ENCODE measurements at places on chromosomes 1 and 21. TPM values are rescaled to one million over a fixed set of nuclear protein-coding genes. Genes with fewer than 3 reads are reported as not detected.

AGMAT gene
- total RNA-seq, result 1.1 TPM

KRTAP7-1 gene
- not detected for total RNA-seq

CD34 gene
- under 0.01 TPM for total RNA-seq

CFAP45 gene
- 1.3 TPM for total RNA-seq

FRRS1 gene
- 13.0 TPM for total RNA-seq

CELF3 gene
- not detected for total RNA-seq

S100A7 gene
- 0.37 TPM for total RNA-seq

C1orf210 gene
- total RNA-seq, result 3.8 TPM

SPOCD1 gene
- total RNA-seq, result 4.8 TPM

DSCAM gene
- total RNA-seq, result 7.6 TPM

KCNT2 gene
- not detected for total RNA-seq

ADGRB2 gene
- total RNA-seq, result 2.5 TPM

VCAM1 gene
- total RNA-seq, result not detected

GRCh38 chr1:156421062-156421938 is 52.3 kb downstream of the RHBG start:
- peak; percentile 45 for DNase-seq

DNA sequence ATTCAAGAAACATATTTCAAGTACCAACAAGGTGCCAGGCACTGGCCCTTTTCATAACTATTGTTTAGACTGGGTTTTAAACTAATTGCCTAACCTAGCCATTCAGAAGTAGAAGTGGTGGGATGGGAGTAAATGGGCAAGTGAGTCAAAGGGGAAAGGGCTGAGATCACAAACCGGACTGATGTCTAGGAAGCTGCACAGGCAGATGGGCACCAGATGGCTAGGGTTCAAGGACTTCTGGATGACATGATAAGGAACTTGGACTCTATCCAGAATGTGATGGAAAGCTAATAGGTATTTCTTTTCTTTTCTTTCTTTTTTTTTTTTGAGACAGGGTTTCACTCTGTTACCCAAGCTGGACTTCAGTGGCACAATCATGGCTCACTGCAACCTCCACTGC is 46.6 kb downstream of the LYST start:
- no peak for DNase-seq

DNA sequence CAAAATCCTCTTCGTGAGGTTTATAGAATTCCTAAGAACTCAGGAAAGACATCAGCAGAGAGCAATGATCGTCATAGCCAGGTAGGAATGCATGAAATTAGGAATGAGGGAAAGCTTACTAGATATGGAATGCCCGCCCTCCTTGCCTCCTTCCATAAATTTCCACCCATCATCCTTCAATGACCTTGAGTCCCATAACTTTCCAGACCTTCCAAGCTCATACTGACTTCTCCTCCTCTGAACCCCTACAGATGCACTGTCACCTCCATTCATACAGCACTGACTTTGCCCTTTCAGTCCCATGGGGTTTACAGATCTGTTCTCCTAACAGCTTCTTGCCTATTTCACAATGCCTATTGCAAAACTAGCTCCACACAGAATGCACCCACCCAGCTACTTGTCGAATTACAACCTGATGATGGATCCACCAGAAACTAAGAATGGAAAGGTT is 23.8 kb upstream of the PPP1R15B start:
- no peak for DNase-seq

DNA sequence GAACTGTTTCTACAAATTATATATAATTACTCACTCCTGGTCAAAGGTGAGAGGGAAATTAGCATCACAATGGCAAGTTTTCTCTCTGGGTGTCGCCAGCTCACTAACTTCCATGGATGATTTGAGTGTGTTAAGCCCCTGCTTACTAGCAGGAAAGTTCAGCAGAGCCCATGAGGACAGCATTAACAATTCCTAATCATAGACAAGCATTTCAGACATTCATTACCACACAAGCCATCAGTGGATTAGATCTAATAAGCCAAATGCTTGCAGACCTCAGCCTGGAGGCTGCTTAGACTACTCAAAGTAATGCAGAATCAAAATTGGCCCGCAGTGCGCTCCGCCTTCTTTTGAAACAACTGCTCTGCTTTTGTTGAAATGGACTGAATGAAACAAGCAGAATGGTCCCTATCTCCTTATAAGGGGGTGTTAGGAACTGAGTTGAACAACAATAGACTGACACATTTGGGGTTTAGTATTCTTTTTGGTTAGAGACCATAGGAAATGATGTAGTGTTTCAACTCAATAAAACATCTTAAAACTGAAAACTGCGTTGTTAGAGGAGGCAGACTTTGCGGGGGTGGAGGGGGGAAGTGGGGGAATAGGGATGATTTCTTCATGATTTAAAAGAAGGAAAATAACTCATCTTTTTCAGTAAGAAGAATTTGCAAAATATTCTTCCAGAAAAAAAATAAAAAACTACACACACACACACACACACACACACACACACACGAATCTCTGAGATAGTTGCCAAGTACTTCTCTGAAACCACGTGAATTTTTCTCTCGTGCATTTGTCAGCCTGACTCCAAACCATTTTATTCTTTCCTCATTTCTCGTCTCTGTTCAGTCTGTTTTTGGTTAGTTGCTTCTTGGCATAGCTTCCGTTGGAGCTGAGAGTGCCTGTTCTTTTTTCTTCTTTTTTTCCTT is 54.6 kb downstream of the GORAB start:
- no peak for DNase-seq

DNA sequence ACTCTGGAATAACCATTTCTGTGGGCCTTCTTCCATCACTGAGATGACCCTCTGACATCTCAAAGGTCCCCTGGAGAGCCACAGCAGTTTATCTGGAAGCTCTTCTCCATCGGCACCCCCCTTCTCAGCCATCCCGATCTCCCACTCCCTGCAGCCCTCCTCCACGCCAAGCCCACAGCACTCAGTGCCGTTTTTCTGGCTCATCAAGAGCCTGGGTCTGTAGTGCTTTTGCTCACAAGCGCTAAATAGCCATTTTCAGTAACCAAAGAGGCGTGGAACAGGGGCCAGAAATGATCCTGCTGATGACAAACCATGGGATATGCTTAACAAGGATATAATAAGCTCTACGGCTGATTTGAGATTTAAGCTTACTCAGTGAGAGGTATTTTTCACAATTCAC is 17.6 kb downstream of the SEC16B start:
- no peak for DNase-seq

GRCh38 chr1:225224287-225224686 is 203.6 kb downstream of the LBR start:
- no peak for DNase-seq

DNA sequence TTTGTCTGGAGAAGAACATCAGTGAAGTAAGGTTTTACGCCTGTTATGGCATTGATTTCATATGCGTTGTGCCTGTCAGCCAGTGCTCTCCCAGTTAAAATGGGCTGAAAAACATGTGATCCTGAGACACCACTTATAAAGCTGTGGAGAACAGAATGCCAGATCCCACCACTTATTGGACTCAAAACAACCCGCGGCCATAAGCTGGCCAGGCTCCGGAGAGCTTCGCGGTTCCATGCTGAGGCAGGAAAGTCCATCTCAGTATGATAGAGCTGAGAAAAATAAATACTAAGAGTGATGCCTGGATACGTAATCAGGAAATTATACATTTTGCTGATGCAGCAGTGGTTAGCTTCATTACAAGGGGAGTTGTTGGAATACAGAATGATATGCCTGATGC is 5.1 kb downstream of the APOBEC4 start:
- DNase-seq, result no peak

DNA sequence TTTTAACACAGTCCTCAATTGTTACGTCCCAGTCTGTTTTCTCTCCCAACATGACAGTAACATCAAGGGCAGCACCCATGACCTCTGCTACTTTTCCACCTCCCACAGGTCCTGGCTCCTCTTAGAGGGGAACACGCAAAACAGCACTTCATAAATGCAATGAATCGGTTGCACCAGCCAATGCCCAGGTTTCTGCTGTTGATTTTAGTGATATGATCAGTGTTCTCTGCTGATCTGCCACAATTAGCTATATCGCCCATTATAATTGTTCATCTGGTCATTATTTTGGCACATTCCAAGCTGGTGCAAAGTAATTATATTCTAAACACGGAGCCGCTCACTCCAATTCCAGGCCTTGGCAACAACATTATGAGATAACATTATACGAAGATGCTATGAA is 184.5 kb downstream of the KCNH1 start:
- no peak for DNase-seq

- no peak for DNase-seq
Observed at GRCh38 chr1:68217060-68217554, 15.2 kb downstream of the WLS start.

DNA sequence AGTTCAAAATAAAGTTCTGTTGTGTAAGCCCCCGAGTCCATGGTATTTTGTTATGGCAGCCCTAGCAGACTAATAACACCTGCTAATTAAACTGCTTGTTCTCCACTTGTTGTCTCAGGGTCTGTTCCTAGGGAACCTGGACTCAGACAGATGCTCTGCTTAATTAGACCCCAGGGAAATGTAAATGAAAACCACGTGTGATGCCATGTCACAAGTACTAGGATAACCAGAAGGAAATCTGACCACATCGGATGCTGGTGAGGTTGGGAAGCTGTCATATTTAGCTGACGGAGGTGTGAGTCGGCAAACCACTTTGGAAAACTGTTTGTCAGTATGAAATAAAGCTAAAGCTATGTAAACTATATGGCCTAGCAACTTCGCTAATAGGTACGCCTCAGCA is 19.6 kb downstream of the EDN2 start:
- DNase-seq, result no peak

DNA sequence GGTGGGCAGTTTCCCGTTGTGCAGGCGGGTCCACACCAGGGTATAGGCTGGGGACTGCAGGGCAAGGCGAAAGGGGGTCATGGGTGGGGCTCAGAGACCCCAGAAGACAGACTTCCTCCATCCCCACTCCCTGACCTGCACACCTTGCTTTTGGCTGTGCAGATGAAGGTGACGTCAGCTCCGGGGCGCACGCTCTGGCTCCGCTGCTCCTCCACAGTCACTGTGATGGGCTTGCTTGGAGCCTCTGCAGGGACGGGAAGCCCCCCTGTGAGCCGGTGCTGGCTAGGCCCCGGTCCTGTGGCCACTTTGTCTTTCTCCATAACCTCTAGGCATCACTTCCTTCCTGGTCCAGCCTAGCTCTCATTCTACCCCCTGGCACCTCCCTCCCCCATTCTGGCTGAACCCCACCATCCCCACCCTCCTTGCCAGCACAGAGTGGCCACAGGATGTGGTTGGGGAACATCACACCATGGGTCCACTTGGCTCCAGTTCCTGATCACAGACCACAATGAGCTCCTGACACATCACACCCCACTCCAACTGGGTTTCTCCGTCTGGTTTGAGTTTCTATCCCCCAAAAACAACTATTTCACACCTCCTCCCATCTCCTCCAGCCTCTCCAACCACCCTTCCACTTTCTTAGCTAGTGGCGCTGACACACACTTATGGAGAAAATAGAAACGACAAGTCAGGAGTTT is 45.2 kb downstream of the LDLRAD2 start:
- DNase-seq, result no peak

- DNase-seq, result no peak
Observed at GRCh38 chr1:116755681-116756080, 1.5 kb downstream of the CD2 start.

GRCh38 chr1:184433956-184434502 is 47.2 kb downstream of the C1orf21 start:
- DNase-seq, result no peak

GRCh38 chr1:168887381-168887780 is 158.4 kb upstream of the DPT start:
- DNase-seq, result no peak

GRCh38 chr1:221381910-221382623 is 359.8 kb downstream of the DUSP10 start:
- DNase-seq, result no peak

DNA sequence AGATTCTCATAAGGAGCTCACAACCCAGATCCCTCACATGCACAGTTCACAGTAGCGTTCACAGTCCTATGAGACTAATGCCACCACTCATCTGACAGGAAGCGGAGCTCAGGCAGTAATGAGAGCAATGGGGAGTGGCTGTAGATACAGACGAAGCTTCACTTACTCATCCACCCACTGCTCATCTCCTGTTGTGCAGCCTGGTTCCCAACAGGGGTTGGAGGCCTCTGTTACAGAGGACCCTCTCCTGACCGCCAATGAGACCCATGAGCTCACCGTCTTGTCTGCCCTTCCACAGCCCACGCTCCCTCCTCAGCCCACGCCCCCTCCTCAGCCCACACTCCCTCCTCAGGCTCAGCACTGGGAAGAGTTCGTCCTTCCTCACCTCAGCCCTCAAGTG is 39.6 kb downstream of the RSPH1 start:
- no peak for DNase-seq

GRCh38 chr1:155185783-155186066 is 12.1 kb downstream of the TRIM46 start:
- no peak for DNase-seq

GRCh38 chr1:3940081-3940753 is 40.1 kb upstream of the C1orf174 start:
- no peak for DNase-seq

DNA sequence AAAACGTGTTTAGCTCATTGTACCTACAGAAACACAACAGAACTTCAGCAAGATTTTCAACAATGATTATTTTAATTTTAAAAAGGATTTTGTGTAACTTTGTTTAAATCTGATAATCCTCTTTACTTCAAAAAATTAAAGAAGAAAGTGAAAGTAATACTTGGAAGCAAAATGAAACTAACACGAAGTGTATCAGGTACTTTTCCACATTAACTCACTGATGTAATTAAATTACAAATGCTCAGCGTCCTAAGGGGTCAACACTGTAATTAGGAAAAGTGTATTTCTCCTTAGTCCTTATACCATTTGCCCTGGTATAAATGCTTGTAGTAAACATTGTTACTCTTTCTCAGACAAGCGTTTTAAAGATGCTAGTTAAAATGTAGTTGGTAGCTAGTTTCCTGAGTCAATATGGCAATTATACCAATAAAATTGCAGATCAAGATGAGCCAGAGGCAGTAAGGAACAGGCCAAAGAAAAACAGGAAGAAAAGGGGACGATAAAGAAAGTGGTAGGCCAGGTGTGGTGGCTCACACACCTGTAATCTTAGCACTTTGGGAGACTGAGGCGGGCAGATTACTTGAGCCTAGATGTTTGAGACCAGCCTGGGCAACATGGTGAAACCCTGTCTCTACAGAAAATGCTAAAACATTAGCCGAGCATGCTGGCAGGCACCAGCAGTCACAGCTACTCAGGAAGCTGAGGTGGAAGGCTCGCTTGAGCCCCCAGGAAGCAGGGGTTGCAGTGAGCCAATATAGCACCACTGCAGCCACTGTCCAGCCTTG is 553.0 kb downstream of the SMYD3 start:
- DNase-seq, result no peak

GRCh38 chr1:94792473-94793295 is 27.5 kb upstream of the SLC44A3 start:
- DNase-seq, result peak; percentile 50
